Liver (tissue), 10 donors: ENCODE measurements at places on chromosomes 7 and 10. TPM values are rescaled to one million over a fixed set of nuclear protein-coding genes. Genes with fewer than 3 reads are reported as not detected.

POU6F2 gene
- total RNA-seq, result 0.08 TPM

DNA sequence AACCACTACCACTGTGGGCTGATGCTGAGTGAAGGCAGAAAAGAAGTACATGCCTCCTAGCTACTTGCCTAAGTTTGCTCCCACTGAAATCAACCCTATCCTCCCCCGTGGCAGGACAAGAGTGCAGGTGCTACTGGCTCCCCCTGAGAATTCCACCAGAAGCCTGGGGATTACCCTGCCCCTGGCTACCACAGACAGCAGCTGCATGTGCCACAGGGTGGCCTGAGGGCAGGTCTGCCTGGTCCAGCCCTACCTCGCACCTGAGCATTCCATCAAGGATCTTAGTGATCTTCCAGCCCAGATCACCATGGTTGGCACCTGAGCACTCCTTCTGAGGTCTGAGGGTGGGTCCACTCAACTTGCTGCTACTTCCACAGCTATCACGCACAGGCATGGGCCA is 176.4 kb upstream of the SMIM30 start:
- H3K36me3 ChIP-seq, result no peaks in the 10 kb centered on the region
- no peaks in the 10 kb centered on the region for H3K27me3 ChIP-seq
- no peak overlapping the region for H3K27ac ChIP-seq
- DNase-seq, result no peak

DNA sequence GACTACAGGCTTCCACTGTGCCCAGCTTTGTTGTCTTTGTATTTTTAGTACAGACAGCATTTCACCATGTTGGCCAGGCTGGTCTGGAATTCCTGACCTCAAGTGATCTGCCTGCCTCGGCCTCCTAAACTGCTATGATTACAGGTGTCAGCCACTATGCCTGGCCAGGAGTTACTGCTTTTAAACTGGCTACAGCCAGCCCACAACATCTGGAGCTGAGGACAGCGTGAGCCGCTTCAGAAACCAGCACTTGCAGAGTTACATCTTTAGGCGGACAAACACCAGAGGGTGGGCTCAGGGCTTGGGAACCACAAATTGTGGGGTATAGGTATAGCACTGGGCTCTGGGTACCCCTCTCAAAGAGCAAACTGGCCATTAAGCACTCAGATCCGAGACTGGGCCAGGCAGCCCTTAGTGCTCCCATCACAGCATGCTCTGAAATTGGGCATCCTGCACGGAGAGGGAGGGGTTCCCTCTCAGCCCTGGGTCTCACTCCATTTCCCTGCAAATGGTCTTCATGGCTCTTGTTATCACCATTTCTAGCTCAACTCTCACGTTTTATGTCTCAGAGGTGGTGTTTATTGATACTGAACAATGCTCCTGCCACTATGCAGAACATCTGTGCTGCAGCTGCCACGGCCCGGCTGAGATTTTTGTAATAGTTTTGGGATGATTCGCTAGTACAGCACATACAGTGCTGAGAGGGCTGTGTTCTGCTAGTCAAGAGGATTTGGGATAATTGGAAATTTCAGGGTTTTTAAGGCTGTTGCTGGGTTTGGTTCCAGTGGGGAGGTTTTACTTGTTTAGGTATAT is 146.4 kb upstream of the LYZL2 start:
- no peaks in the 10 kb centered on the region for H3K4me1 ChIP-seq
- no peak overlapping the region for H3K4me3 ChIP-seq
- no peaks in the 10 kb centered on the region for H3K27me3 ChIP-seq
- H3K27ac ChIP-seq, result no peak overlapping the region
- H3K36me3 ChIP-seq, result no peaks in the 10 kb centered on the region
- DNase-seq, result no peak

- no peaks in the 10 kb centered on the region for H3K36me3 ChIP-seq
- H3K27me3 ChIP-seq, result no peaks in the 10 kb centered on the region
- no peaks in the 10 kb centered on the region for H3K4me1 ChIP-seq
- no peak overlapping the region for H3K4me3 ChIP-seq
These were observed 7.4 kb upstream of the PTPRN2 start for GRCh38 chr7:158595068-158595467.
